PC-9 (cell line): ENCODE measurements at places on chromosomes 1 and 21.
A peak's percentile ranks its signal among the peaks of the same experiment; 100 is the strongest.

GRCh38 chr21:45979651-45980050 is 1.9 kb upstream of the COL6A1 start:
- no peak for DNase-seq

DNA sequence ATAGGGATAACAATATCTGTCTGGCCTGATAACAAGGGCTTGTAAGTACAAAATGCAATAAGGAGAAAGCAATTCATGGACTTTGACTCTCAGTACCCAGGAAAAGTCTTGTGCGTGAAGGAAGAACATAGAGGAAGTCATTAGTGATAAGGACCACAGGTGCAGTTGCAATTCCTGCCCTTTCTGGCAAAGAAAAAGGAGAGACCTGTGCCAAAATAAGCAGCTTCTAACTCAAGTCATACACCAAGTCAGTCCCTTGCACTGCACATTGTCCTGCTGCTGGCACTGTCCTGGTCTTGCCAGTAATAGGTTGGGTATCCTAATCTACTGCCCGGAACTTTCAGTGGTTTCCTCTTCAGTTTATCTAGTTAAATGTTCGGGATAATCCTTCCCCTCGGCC is 14.8 kb upstream of the SOD1 start:
- no peak for DNase-seq

GRCh38 chr1:34763142-34763781 is 3.7 kb downstream of the GJB4 start:
- DNase-seq = peak; percentile 99

GRCh38 chr1:218679988-218680748 is 335.0 kb downstream of the TGFB2 start:
- DNase-seq = no peak

- no peak for DNase-seq
These were observed 42.7 kb downstream of the MORN1 start for GRCh38 chr1:2348346-2349325.

- DNase-seq = no peak
These were observed 5.6 kb downstream of the MFN2 start for GRCh38 chr1:11985851-11986250.

GRCh38 chr1:68525781-68526180 is 28.9 kb upstream of the DEPDC1 start:
- no peak for DNase-seq

GRCh38 chr1:229991104-229991513 is 75.9 kb upstream of the GALNT2 start:
- DNase-seq = no peak

- DNase-seq = no peak
These were observed 38.8 kb upstream of the FAM3B start for GRCh38 chr21:41277846-41278245.

- no peak for DNase-seq
These were observed 9.7 kb downstream of the S100A6 start for GRCh38 chr1:153526132-153526543.

DNA sequence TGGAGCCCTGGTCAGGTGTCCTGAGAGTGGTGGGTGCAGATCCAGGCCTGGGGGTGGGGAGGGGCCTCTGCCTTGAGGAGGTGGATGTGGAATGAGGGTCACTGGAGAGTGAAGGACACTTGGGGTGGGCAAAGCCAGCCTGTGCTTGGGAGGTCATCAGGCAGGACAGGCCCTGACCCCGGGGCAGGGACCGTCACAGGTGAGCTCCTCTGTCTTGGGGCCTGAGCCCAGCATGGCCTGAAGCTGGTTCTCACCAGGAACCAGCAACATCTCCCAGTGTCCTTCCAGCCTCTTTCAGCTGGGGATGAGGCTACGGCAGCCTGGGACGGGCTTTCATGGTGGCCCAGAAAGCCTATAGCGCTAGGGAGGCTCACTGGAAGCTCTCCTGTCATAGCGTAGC is 831 bp upstream of the KRTAP10-2 start:
- no peak for DNase-seq

GRCh38 chr1:97304366-97304765 is 582.8 kb downstream of the PTBP2 start:
- no peak for DNase-seq

- no peak for DNase-seq
These were observed 640.4 kb downstream of the USP25 start for GRCh38 chr21:16370186-16370585.

GRCh38 chr1:21820597-21821232 is 8.7 kb downstream of the LDLRAD2 start:
- DNase-seq = no peak

DNA sequence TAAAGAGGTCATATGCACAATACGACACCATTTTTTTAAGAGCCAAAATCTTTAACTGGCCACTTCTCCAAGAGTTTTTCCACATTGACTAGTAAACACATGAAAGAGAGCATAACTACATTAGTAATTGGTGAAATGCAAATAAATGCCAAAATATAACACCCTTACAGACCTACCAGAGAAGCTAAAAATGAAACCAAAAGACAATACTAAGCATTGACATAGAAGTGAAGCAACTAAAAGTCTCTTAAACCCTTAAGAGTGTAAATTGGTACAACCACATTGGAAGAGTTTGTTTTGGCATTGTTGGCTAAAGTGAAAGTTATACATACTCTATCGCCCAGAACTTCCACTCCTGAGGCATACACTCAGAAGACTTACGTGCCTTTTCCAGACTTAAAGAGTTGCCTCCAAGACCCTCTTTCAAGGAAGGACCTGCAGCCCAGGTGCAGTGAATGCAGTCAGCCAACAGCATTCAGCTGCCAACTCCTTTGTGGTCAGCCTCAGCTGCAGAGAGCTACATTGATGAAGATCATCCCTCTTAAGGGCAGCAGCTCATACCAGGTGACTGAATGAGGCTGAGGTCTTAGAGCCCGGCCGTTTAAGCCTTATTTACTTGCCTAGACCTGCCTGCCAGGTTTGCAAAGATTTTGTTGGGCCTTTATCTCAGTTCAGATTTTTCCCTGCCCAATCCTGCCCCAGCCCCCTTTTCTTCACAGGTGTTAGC is 839.1 kb upstream of the ADGRL2 start:
- DNase-seq = no peak

DNA sequence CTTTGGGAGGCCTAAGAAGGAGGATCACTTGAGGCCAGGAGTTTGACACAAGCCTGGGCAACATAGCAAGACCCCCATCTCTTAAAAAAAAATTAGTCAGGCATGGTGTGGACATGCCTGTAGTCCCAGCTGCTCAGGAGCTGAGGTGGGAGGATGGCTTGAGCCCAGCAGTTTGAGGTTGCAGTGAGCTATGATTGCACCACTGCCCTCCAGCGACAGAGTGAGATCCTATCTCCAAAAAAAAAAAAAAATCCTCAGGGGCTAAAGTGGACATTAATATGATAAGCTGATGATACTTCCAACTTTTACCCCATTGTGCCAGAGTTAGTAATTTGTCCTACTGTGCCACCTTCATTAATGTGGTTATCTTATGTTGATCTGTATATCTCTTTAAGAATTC is 327.8 kb upstream of the FMN2 start:
- DNase-seq = no peak

GRCh38 chr21:32370998-32371766 is 21.6 kb downstream of the URB1 start:
- DNase-seq = no peak

DNA sequence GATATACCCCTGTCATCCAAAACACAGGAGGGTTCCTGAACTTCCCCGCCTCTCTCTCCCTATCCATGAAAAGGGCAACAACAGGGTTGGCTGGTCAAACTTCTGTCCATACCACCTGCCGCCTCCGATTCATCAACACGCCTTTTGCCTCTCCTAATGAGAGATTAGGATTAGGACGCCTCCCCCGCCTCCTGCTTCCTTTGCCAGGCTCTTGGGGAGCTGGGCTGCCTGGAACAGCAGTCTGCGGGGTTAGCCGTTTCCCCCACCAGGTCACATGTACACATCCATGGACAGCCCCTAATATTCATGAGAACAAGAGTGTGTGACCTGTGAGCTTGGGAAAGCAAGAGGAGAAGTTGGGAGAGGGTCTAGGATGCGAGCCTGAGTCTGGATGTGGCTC is 2.3 kb upstream of the OPTC start:
- no peak for DNase-seq

DNA sequence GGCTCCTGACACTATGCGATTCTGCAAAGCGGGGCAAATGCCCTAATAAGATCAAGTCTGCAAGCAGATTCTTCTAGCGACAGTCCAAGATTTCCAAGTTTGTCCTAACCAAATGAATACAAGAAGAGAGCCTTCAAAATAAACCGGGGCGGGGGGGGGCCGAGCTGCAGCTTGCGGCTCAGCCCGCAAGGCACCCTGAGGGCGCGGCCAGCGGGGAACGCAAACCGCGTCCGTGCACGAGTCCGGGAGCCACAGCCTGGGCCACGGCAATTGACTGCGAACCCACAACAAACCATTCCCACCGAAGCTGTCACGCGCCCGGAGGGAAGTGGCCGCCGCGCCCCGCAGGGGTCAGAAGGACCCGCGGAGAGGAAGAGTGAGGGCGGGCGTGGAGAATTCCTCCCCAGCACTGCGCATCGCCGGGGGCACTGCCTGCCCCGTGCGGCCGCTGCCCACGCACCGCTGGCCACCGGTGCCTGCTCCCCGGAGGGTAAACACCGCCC is 687 bp downstream of the TGFBR3 start:
- DNase-seq = no peak

DNA sequence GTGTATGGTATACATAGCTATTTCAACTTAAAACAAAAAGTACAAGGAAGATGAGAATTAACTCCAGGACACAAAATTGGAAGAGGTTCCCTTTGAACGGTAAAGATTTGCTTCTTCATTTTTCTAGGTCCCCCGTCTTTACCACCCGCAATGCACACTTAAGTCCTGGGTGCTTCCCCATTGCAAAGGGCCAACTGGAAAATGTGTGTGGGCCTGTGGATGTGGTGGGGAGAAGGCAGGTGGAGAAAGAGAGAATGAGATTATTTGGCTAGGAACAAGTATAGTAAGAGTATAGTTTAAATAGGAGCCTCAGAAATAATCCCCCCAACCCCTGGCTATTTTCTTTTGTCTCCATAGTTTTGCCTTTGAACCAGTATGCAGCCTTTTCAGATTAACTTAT is 115.4 kb downstream of the HLX start:
- no peak for DNase-seq

- DNase-seq = no peak
These were observed 3.0 kb downstream of the WDR3 start for GRCh38 chr1:117932576-117932975.

DNA sequence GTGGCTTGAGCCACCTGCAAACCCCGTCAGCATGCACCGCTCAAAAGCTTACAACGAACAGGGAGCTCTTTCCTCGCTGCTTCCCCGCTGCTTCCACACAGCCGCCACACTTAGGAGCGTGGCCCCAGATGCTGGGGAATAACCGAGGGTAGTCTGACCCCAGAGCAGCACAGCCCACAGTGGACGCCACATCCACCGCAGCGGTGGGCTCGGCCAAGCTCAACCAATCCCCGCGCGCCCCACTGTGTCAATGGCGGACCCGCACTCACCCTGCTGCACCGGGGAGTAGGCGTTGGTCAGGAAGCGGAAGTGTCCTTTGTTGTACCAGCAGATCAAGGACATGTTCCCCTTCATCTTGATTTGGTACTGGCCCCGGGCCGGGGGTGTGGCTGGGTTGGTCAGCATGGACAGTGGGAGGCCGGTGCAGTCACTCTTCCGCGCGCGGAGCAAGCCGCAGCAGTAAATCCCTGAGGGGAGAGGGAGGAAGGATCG is 93.5 kb downstream of the PGBD5 start:
- DNase-seq = no peak

DNA sequence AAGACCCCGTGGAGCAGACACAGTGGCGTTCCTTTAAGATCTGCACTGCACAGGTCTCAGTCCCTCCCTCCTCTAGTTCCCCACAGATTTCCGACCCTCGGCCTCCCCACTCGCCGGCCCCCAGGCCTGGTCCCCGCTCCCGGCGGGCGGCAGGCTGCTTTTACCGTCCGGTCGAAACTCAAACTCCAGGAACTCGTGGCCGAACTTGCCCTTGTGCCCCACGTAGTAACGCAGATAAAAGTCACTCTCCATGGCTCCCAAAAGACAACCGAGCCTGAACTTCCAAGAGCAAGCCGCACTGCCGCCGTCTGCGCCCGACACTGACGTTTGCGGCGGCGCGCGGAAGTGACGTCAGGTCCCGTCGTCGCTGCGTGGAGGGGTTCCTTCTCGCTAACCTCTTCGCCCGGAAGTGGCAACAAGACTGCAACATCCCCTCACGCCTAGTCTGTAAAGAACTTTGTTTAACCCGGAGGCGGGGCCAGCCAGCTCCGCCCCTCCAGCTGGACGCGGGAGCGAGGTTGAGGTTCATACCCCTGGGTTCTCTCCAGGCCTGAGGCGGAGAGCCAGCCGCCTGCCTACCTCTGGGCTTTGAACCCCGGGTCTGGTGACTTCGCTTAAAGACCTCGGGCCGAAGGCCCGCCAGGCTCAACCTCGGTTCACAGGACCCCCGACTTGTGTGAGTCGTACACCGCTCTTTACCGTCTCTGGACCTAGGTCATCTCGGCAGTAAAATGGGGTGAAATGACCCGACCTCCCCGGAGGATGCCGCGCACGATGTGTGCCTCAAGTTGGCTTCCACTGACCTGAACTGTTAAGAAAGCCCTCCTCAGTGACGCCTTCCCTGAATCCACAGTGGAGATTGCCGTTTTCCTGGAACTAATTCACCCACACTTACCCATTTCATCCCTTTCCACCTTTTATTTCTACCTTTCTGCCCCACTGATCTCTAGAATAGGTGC is at the start of gene MAGOH:
Gene MAGOH, minus strand, starts transcription at position 322 of the 959 bp plus-strand sequence. Its CDS starts 70 bp downstream, at position 252.
- DNase-seq = peak; percentile 92

DNA sequence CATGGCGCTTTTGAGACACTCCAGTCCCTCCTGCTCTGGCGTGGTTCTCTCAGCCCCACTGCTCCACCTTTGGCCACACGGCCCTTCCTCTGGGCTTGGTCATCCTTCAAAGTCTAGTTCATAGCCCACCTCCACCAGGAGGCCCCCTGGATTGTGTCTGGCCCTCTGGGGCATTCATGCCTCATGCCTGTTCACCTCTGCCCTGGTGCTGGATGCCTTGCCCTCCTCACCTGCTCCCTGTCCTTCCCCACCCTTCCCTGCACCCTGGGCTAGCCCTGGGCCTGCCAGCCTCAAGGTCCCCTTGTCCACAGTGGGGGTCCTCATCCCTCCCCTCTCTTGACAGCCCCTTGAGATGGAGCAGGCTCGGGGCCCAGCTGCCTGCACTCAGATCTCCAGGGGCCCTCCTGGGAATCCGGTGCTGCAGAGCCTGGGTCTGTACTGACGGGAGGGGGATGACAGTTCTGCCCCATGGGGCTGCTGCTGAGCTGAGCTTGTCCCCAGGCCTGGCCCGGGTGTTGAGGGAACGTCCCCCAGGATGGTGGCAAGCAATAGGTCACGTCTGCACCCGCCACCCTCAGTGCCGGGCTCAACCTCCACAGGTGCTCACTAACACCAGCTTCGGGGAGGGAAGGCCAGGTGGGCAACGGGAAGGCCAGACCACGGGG is 18.4 kb downstream of the PRXL2B start:
- no peak for DNase-seq

GRCh38 chr1:174068000-174068399 is 45.8 kb upstream of the RC3H1 start:
- peak; percentile 36 for DNase-seq

GRCh38 chr1:29711582-29712283 is 475.4 kb downstream of the PTPRU start:
- no peak for DNase-seq

- no peak for DNase-seq
These were observed 711.6 kb upstream of the ADAMTS5 start for GRCh38 chr21:27678511-27678910.
